ENCODE measurements at places on chromosomes 5 and 9.

DNA sequence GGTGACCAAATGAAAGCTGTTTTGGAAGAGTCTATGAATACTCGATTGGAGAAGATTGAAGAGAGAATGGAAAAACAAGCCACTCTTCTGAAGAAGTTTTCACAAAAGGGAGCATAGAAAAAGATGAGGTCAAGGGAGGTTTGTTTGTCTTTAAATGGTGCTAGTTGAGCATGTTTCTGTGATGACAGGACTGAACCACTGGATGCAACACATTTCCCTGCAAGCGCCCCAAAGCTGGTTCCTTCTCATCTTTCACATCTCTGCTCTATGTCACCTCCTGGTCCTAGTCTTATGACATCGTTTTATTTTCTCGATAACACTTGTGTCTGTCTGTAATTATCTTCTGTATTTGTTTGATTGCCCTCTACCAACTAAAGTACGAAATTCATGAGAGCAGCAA is 3.8 kb upstream of the CCDC192 start:
- DNase-seq, result no peak

- DNase-seq, result peak; percentile 14
Observed at GRCh38 chr9:116156621-116157314, 3.2 kb downstream of the PAPPA start.

GRCh38 chr5:56310711-56311204 is 77.6 kb upstream of the ANKRD55 start:
- no peak for DNase-seq

DNA sequence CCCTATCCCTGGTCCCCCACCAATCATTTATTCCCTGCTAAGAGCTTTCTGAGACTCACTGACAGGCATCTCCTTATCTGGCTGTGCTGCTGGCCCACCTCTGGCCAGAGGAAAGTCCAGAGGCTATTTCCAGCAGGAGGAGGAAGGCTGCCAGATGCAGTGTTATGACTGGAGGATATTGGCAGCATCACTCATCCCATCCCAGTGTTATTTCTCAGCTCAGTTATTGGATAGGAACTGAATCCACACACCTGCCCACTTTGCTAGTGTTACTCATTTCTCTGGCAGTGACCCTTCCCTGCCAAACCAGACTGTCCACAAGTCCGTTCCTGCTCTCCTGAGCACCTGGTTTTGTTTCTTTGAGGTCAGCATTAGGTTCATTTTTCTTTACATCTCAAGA is 228.2 kb downstream of the GRIA1 start:
- no peak for DNase-seq

DNA sequence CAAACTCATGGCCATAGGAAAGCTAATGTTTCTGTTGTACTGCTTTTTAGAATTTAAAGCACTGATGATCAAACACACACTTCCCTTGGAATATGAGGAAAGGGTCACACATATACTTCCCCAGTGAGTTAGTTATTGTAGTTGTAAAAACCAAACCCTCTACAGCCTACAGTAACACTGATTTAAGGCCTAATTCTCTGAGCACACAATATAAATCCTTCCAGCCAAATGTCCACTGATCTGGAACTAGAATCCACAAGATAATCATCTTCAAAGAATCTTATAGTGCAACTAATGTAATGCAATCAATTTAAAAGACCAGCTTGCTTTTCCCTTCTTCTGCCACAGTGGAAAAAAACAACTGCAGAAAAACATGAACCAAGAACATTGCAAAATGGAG is 219.3 kb downstream of the CAAP1 start:
- DNase-seq, result no peak
